ENCODE measurements at places on chromosomes 6 and 20.

- DNase-seq = no peak
Observed at GRCh38 chr20:60630609-60631008, 621.5 kb upstream of the CDH4 start.

- DNase-seq = no peak
Observed at GRCh38 chr6:163308629-163309440, 105.7 kb upstream of the QKI start.

- DNase-seq = no peak
Observed at GRCh38 chr20:41467690-41468089, 101.1 kb upstream of the EMILIN3 start.

DNA sequence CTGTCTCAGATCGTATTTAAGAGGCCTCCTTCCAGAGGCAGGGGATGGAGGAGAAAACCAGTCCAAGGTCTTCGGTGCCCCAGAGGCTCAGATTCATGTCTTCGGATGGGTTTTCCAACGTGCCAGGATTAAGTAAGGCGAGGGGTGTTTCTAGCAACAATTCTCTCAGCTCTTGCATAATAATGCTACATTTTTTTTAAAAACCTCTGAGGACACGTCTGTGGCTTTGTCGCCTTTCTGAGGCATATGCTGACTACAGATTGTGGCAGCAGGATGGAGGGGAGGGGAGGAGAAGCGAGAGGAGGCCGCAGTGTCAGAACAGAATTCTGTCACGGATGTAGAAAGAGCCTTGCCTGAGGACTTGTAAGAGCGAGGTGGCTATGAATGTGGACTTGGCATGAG is 17.7 kb upstream of the CCDC167 start:
- peak; percentile 66 for DNase-seq

- DNase-seq = no peak
Observed at GRCh38 chr20:62045529-62046285, 20.0 kb downstream of the TAF4 start.

GRCh38 chr6:143564484-143565017 is 53.0 kb upstream of the FUCA2 start:
- DNase-seq = no peak

GRCh38 chr20:44418069-44418905 is 57.4 kb upstream of the TTPAL start:
- no peak for DNase-seq

DNA sequence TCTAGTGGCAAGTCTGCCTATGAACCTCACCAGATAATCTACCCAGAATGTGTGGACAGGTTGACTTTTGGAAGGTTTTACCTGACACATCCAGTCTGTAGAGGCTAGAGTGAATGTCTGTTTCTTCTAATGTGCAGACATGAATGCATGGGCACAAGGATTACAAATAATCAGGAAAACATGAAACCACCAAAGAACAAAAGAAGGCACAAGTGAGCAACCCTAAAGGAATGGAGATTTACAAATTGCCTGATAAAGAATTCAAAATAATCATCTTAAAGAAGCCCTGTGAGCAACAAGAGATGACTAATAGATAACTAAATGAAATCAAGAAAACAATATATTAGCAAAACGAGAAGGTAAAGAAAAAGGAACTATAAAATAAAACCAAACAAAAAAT is 876.1 kb upstream of the ADGRB3 start:
- DNase-seq = no peak

- DNase-seq = no peak
Observed at GRCh38 chr6:4853782-4854511, 77.7 kb downstream of the CDYL start.

DNA sequence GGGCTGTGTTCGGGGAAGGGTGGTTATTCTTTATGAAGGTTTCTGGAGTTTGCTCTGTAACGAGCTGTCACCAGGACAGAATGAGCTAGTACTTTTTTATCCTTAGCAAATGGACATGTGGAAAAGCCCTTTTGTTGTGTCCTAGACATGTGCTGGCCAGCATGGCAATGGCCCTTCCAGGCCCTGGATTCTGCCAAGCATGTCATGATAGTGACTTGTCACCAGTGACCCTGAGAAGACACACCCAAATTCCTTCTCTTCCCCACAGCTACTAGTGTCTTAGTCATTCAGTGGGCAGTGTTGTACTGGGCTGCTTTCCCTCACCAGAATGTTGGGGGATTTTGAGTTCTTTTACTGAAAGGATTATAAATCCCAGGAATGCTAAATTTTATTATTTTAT is 74.0 kb upstream of the XRN2 start:
- DNase-seq = no peak

- no peak for DNase-seq
Observed at GRCh38 chr20:48668451-48668946, 159.3 kb downstream of the PREX1 start.

DNA sequence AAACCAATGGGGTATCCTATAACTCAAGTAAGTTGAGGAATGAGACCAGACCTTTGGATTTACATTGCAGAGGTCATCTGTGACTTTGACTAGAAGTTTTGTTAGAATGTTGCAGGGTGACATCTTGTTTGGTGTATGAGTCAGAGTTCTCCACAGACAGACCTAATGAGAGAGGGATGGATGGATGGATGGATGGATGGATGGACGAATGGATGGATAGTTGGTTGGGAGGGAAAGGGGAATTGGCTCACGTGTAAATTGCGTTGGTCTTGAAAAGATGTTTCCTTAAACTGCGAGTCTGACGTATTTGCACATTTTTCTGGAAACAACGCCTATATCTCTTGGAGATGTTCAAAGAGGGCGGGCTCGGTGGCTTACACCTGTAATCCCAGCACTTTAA is 1.0 kb upstream of the MTRES1 start:
- no peak for DNase-seq

DNA sequence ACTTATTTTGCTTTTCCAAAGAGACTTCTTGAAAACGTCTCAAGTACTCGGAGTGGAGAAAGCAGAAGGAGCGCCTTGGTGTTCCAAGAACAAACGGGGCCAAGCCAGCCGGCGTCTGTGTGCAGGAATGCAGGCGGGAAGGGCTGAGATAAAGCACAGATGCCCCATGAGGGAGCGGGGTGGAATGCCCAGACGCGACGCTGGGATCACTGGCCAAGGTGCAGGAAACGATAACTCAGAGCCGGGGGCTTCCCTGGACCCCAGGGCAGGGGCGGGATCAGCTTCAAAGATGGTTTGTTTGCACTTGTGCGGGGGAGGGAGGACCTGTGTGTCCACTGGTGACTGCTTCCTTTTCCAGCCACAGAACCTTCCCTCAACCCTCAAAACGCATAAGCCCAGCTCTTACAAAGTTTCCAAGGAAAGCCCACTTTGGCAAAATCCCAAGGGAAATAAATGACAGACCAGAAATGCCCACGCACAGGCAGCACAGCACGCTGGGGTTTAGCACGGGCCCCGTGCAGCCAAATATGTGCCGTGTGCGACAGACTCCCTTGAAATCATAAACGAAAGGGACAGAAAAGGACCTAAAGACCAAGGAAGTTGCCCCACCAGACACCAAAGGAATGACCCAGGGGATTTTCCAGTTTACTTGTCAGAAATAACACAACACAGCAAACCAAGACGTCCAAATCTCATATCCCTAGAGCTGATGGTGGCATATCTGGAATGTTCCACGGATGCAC is 113.9 kb downstream of the NFATC2 start:
- DNase-seq = no peak

DNA sequence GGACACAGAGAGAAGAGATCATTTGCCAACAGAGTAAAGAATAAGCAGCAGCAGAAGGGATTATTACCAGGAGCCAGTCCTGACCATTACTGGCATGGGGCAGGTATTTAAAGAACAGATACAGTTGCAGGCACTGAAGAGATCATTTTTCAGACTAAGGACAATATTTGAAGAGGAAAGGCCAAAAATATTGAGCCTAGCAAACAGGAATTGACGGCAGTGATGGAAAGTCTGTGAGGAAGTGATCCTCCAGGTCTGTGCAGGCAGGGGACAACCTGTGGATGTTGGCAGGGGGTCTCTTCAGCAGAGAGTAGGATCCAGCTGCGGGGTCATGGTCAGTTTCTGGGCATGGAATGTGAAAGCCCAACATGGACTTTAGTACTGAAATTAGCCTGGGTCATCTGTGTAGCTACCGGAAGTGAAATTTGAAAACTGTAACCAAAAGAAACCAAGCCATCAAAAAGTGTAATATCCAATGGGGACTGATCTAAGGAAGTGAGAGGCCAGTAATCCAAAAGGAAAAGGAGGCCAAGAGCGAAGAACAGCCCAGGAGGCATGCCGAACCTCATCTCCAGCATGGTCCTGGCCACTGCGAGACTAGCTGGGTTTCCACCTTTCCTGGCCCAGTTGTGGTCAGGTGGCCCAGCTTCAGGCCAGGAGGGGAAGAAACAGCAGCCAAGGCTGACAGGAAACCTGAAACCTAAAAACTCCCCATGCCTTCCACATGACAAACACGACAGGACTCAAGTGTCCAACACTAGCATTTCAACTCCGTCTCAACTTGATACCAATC is 115.1 kb upstream of the TNFAIP3 start:
- DNase-seq = no peak

DNA sequence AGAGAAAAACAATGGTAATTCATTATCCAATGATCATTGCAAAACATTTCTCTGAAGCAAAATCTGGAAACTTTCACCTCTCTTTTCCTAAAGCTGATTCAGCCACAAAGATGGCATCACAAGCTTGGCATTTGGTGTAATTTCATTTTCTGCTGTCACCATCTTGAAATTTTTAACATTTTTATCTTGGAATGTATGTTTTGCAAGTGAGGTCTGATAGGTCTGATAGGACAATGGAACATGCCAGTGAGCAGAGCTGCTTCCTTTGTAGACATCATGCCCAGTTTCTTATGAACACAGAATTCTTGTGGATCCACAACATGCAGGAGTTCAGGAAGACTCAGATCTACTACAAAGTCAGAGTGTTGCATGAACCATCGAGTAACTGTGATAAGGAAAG is 969.6 kb downstream of the EYS start:
- no peak for DNase-seq

DNA sequence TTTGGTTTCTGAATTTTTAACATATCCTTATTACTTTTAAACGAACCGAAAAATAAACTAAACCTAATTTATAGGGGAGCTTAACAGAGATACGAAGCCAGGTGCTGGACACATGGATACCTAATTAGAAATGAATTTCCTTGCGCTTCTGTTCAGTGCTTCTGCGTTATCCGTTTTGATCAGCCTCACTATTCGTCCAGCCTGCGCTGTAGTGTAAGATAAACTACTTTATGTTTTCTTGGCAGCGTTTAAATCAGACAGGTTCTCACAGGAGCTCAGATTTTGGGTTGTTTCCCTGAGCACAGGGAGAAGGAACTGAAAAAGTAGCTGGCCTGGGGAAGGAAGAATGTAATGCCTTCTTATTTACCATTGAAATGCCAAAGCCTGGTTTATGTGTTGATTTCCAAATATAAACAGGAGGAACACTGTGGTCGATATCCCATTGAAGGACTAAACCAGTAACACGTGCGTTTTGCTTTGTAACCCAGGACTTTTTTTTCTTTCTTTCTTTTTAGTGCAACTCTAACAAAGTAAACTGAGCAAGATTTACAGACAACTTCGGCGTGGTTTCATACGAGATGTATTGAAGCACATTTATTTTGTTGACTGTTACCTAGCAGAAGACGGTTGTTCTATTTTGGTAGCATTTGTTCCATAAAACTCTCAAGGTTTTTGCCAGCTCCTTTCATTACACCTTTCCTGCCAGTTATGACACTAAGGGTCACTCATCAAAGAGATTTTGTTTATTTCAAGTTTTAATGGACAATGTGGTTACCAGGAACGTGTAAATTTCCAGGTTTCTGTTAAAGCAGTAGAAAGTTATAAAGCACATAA is 214.8 kb upstream of the HEY2 start:
- DNase-seq = no peak

GRCh38 chr6:148432462-148433195 is 90.0 kb downstream of the SASH1 start:
- no peak for DNase-seq

DNA sequence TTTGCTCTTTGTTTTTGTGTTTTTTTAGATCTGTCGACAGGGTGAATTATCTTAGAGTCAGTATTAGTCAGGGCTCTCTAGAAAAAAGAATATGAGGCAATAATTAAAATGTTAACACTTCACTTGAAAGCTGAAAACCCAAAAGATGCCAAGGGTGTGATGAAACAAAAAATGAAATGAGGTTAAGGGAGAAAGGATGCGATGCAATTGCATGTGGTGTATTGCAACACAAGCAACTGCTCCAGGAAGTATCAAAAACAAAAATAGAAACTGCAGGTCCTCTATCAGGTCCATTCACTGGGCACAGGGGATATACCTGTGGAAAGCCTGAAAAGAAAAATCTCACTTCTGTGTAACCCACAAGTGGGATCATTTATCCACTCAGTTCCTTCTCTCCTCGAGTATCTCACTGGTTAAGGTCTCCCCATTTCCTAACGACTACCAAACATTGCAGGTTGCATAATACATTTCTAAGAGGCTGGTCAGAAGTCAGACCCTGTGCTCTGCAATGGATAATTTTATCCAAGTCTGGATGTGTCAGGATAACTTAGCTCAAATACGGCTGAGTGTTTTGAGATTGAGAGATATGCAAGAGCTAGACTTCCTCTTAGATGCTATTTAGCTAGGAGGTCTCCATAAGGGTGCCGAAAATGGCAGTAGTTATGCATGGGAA is 257.7 kb upstream of the GJE1 start:
- DNase-seq = no peak

DNA sequence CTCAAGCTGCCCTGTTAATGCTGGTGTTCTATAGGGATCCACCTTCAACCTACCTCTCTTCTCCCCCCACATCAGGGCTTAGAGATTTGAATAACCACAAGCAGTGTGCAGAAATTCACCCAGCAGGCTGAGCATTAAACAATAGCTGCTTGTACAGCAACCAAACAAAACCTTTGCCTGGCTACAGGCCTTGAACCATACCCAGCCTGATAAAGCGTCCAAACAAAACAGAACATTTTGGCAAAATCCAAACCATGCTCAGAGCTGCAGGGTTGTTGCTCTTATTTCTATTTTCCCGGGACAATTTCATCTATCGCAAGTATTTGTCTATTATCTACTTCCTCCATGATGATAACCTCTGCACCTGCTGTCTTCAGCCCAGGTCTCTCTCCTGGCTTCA is 142.3 kb downstream of the UNC5CL start:
- no peak for DNase-seq

DNA sequence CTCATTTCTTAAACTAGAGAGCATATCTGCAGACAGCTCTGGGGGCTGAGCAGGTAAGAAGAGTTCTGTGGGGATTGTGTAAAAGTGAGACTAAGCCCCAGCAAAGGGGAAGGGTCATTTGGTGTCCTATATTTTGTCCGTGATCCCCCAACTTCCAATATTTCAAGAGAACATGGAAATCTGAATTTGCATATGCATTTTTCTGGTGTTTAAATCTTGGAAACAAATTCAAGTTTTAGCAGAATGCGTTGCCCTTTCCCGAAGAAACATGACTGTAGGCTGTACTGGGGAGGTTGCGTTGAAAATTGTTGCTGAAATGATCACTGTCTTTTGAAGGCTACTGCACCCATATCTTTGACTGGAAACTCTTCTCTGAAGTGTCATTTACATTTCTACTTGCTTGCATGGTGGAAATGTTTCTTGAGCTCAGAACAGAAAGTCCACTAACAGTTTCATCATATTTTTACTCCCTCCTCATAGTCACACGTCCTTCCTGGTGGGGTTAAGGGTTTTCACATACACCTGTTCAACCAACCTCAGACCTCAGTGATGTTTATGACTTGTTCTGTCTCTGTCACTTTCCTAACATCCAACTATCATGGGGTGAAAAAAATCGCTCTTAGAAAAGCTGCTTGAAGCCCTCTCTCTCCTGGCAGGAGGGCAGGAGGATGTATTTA is 140.3 kb downstream of the BCAS1 start:
- DNase-seq = no peak

All from activated CD4-positive, alpha-beta T cell treated with anti-CD3 and anti-CD28 coated beads for 24 hours (primary cell).